ENCODE measurements at places on chromosomes 6 and 20.
A peak's percentile ranks its signal among the peaks of the same experiment; 100 is the strongest.

- peaks cover 16% of the 10 kb centered on the region for H3K4me1 ChIP-seq
- H3K27ac ChIP-seq: no peak overlapping the region
- no peaks in the 10 kb centered on the region for H3K27me3 ChIP-seq
- no peak for DNase-seq
Measured at GRCh38 chr20:25242231-25242630, 5.7 kb upstream of the PYGB start.

GRCh38 chr20:46324960-46325703 is 16.8 kb upstream of the CDH22 start:
- H3K27ac ChIP-seq: no peak overlapping the region
- peaks cover 2% of the 10 kb centered on the region for H3K27me3 ChIP-seq
- no peaks in the 10 kb centered on the region for H3K36me3 ChIP-seq

DNA sequence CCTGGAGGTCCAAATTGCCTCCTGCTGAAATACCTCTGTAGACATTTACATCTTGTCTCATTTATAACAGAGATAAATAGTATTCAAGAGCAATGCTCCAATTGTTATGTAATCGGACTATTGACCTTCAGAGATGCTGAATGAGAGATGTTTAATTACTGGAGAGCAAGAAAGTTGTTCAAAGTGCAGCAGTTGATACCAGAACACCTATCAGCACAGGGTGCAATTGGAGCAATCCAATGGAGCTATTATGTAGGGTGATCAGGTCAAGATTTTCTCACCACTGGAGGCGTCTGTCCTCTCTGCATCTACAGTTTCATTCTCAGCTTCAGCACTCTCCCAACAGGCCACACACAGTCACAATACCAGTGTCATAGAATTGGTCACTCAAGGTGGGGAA is 19.5 kb upstream of the TMX4 start:
- H3K4me1 ChIP-seq: peaks cover 3% of the 10 kb centered on the region
- no peak for DNase-seq
- no peak overlapping the region for H3K4me3 ChIP-seq
- H3K27ac ChIP-seq: no peak overlapping the region
- H3K36me3 ChIP-seq: no peaks in the 10 kb centered on the region

DNA sequence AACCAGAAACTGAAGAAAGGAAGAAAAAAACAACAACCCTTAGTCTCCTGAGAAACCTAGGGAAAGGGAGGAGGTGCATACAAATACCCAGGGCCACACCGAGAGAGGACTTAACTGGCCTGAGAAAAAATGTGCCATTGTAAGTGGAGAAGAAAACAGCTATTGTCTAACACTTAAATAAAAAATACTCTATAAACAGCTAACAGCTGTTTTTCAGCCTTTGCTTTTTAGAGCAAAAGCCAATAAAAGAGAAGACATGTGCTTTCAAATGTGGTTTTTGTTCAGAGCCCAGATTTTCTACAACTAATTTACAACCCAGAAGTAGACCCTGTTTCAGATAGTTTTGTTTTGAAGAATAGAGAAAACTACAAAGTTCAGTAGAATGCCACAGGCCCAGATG is 56.0 kb upstream of the SLC22A16 start:
- peak overlapping the region; percentile 51 for H3K27ac ChIP-seq
- no peaks in the 10 kb centered on the region for H3K36me3 ChIP-seq
- no peaks in the 10 kb centered on the region for H3K27me3 ChIP-seq
- peaks cover 66% of the 10 kb centered on the region for H3K4me1 ChIP-seq
- H3K4me3 ChIP-seq: no peak overlapping the region

DNA sequence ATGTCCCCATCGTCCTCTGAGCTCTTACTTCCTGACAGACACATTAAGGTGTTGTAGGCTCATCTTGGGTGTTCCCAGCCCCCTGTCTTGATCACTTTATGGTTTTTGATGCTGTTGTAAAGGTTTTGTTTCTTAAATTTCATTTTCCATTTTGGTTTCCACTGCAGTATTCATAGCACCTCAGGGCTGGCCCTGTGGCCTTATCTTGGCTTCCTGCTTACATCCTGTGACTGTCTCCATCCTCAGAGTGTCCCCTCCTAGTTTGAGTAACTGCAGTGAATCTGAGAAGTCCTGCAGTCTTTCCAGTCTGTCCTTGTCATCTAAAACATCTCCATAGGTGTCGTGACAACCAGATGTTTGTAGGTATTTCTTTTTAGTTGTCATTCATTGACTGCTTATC is 50.9 kb downstream of the JARID2 start:
- H3K36me3 ChIP-seq: peaks cover 34% of the 10 kb centered on the region
- peak overlapping the region; percentile 95 for H3K27ac ChIP-seq
- H3K27me3 ChIP-seq: no peaks in the 10 kb centered on the region
- peak overlapping the region; percentile 81 for H3K4me3 ChIP-seq
- DNase-seq: peak; percentile 66
- peaks cover 83% of the 10 kb centered on the region for H3K4me1 ChIP-seq

DNA sequence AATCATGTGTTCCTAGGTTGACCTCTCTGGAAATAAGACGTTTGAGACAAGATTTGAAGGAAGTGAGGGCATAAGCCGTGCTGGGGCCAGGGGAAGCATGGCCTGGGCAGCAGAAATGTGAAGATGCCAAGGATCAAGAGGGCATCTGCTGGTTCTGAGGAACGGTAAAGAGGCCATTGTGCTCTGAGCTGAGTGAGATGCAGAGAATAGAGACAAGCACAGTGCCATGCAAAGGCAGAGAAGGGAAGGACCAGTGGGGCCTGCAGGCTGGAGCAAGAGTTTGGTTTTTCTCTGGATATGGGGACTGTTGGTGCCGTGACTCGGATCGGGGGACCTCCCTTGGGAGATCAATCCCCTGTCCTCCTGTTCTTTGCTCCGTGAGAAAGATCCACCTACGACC is 50.8 kb downstream of the SMPDL3A start:
- H3K4me3 ChIP-seq: no peak overlapping the region
- no peak for DNase-seq
- H3K27ac ChIP-seq: no peak overlapping the region
- H3K27me3 ChIP-seq: peaks cover 11% of the 10 kb centered on the region
- H3K4me1 ChIP-seq: no peaks in the 10 kb centered on the region
- no peaks in the 10 kb centered on the region for H3K36me3 ChIP-seq

- H3K36me3 ChIP-seq: no peaks in the 10 kb centered on the region
- peak overlapping the region; percentile 79 for H3K4me3 ChIP-seq
- H3K4me1 ChIP-seq: peaks cover 32% of the 10 kb centered on the region
- peaks cover 75% of the 10 kb centered on the region for H3K27me3 ChIP-seq
- H3K27ac ChIP-seq: no peak overlapping the region
Measured at GRCh38 chr20:25859649-25860530, 163.2 kb upstream of the ZNF337 start.

DNA sequence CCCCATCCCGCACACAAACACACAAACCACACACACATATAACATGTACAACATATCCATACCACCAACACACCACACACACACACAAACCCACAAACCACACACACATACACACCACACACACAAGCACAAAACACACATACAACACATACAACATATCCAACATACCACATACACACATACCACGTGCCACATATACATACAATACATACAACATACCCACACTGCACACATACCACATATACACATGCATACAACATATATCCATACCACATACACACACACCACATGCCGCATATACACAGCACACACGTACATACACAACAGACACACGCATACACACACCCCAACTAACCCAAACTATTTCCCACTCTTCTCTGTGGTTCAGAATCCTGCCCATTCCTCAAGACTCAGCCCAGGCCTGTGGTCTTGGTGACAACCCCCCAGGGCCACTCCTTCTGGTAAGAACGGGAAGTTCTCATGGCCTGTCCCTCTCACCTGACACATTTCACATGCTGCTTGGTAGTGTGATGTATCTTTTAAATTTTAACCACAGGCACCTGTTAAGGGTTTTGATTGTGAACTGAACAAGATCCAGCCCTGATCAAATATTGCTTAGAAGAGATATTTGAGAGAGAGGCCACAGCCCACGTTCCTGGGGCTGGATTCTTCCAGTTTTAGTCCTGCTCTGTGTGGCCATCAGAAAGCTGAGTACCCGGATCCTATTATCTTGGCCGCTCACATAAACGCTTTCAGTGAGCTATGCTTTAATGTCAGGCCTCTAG is 55.9 kb upstream of the KCNK16 start:
- H3K27me3 ChIP-seq: peaks cover 3% of the 10 kb centered on the region

- H3K4me1 ChIP-seq: no peaks in the 10 kb centered on the region
- no peaks in the 10 kb centered on the region for H3K36me3 ChIP-seq
- H3K27ac ChIP-seq: no peak overlapping the region
- H3K4me3 ChIP-seq: no peak overlapping the region
- no peaks in the 10 kb centered on the region for H3K27me3 ChIP-seq
Measured at GRCh38 chr6:51528556-51528955, 558.9 kb downstream of the PKHD1 start.

DNA sequence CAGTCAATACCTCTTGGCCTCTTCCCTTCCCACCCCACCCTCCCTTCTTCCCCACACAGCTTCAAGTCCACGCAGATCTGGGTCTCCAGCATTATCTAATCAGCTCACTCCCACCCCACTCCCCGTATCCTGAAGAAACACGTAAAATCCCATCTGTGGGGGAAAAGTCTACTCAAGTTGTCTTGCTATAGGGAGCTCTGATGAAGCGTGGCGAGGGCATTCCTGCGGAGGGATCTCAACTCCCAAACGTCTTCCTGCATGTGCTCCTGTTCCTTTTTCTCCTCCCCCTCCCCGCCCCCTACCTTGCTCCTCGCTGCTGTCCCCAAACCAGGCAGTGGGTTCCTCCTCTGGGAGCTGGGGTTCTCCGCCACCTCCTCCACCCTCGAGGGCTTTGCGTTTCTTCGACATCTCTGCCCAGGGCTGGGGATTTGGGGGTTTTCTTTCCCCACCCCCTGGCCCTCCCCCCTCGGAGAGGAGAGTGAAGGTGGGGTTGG is 181.8 kb downstream of the TBXT start:
- H3K27ac ChIP-seq: no peak overlapping the region
- H3K4me1 ChIP-seq: peaks cover 4% of the 10 kb centered on the region
- no peaks in the 10 kb centered on the region for H3K36me3 ChIP-seq
- no peak overlapping the region for H3K4me3 ChIP-seq
- DNase-seq: no peak

DNA sequence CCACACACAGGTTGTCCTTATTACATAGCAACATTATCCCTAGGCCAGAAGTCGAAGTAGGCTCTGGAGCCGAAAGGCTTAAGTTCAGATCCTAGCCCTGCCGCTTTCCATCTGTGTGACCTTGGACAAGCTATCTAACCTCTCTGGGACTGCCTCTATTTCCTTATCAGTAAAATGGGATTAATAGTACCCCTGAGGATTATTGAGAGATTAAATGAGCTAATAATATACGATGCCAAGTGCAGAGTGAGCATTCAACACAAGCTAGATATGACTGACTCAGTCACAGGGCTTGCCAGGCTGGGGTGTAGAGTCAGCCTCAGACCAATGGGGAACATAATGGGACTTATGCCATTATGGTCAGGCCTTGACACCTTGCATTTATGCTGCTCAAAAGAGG is 8.9 kb upstream of the SPATA2 start:
- no peak overlapping the region for H3K4me3 ChIP-seq
- peaks cover 5% of the 10 kb centered on the region for H3K27me3 ChIP-seq
- no peak overlapping the region for H3K27ac ChIP-seq

GRCh38 chr6:7138921-7139358 is 31.2 kb downstream of the RREB1 start:
- peak overlapping the region; percentile 87 for H3K4me3 ChIP-seq
- H3K27me3 ChIP-seq: no peaks in the 10 kb centered on the region
- DNase-seq: peak; percentile 27
- H3K27ac ChIP-seq: peak overlapping the region; percentile 86
- H3K4me1 ChIP-seq: peaks cover 67% of the 10 kb centered on the region

GRCh38 chr6:140052736-140053729 is 678.6 kb upstream of the CITED2 start:
- no peak overlapping the region for H3K4me3 ChIP-seq
- no peak overlapping the region for H3K27ac ChIP-seq
- peaks cover 2% of the 10 kb centered on the region for H3K27me3 ChIP-seq
- DNase-seq: no peak

DNA sequence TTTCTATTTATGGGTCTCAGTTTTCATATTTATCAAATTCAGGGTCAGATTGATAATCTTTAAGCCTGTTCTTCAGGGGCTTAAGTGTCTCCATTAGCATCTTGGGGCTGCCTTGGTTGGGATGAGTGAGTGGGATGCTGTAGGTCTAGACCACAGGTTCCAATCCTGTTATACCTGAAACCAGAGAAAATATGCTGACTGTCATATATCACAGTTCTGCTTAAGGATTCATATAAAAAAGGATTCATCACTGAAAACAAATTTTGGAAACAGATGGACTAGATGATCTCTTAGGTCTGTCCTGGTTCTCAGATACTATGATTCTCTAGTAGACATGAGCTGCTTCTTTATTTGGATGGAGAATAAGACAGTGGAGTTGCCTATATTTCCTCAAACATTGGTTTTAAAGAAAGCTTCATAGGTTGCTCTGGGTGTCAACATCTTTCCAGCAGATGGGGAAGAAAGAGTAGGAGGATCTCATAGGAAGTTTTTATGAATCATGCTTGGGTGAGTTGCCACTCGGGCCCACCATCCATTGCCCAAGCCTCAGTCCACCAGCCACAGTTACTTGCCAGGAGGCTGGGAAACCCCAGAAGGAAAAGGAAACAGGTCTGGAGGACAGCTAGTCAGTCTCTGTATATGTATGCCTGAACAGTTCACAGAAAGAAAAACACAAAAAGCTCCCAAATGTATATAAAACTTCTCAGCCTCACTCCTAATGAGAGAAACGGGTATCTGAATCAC is 42.9 kb upstream of the MAP7 start:
- peaks cover 20% of the 10 kb centered on the region for H3K4me1 ChIP-seq
- H3K4me3 ChIP-seq: peak overlapping the region; percentile 54
- H3K36me3 ChIP-seq: peaks cover 68% of the 10 kb centered on the region

GRCh38 chr6:70954750-70955149 is 2.1 kb downstream of the B3GAT2 start:
- H3K4me3 ChIP-seq: peak overlapping the region; percentile 18
- H3K4me1 ChIP-seq: peaks cover 10% of the 10 kb centered on the region
- no peak for DNase-seq
- no peak overlapping the region for H3K27ac ChIP-seq

- H3K4me3 ChIP-seq: no peak overlapping the region
- no peak overlapping the region for H3K27ac ChIP-seq
- H3K36me3 ChIP-seq: no peaks in the 10 kb centered on the region
- H3K27me3 ChIP-seq: peaks cover 4% of the 10 kb centered on the region
- no peaks in the 10 kb centered on the region for H3K4me1 ChIP-seq
- DNase-seq: no peak
Measured at GRCh38 chr20:63767886-63768285, 28.3 kb downstream of the SLC2A4RG start.

GRCh38 chr6:21438237-21438985 is 155.1 kb upstream of the SOX4 start:
- peaks cover 21% of the 10 kb centered on the region for H3K27me3 ChIP-seq
- DNase-seq: peak; percentile 82

Measured in T-helper 2 cell treated with Interferon-gamma antibody and Interleukin-4, amounts not matched to agents 5 μg/mL and 100 μg/mL, for 36 hours (primary cell).